ENCODE measurements at places on chromosomes 2 and 18. TPM values are rescaled to one million over a fixed set of nuclear protein-coding genes. Genes with fewer than 3 reads are reported as not detected.

DNA sequence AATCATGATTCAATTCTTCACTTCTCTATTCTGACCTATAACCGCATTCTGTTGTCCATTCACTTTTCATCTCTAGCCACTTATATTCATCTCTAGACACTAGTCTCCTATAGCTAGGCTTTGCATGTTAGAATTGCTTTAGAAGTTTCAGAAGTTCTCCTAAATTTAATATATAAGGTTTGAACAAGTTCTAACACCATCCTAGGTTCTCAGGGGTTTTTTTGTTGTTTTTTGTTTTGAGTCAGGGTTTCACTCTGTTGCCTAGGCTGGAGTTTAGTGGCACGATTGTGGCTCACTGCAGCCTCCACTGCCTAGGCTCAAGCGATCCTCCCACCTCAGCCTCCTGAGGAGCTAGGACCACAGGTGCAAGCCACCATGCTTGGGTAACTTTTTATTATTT lies 19.9 kb downstream of the WDSUB1 start:
- H3K4me1 ChIP-seq = peaks cover 45% of the 10 kb centered on the region
- no peak overlapping the region for H3K27ac ChIP-seq
- H3K36me3 ChIP-seq = peaks cover 41% of the 10 kb centered on the region
- DNase-seq = no peak

RBKS gene
- 1.4 TPM for total RNA-seq

DNA sequence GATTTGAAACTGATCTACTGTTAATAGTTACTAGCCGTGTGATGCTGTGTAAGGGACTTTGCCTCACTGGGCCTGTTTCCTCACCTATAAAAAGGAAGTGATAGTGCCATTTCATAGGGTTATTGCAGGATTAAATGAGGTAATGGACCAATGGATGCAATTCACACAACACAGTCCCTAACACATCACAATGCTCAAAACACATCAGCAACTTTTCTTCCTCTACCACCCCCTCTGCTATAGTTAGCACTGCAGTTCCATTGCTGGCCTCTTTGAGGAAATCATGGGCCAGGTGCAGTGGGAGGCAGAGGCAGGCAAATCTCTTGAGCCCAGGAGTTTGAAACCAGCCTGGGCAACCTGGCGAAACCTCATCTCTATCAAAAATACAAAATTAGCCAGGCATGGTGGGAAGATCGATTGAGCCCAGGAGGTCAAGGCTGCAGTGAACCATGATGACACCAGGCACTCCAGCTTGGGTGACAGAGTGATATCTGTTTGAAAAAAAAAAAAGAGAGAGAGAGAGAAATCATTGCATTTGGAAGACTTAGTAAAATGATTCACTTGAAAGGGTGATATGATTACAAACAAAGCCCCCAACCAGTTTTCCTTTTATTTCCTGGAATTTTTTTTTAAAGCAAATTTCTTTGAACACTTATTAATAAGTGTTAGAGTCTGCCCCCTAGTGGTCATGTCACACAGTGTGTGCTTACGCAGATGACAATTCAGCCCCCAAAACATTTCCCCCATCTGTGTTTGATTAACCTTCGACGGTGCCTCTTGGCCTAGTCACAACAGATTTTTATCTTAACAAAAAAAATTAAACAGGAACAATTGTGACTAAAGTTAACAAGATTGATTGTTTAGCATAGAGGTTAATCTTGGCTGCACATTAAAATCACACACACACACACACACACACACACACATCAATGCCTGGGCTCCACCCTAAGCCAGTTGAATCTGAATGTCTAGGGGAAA lies 88.6 kb upstream of the BCL11A start:
- peaks cover 2% of the 10 kb centered on the region for H3K27me3 ChIP-seq
- no peaks in the 10 kb centered on the region for H3K36me3 ChIP-seq
- no peak overlapping the region for H3K27ac ChIP-seq
- no peak overlapping the region for H3K4me3 ChIP-seq
- DNase-seq = no peak
- H3K4me1 ChIP-seq = peaks cover 15% of the 10 kb centered on the region

- no peak overlapping the region for H3K4me3 ChIP-seq
- peaks cover 25% of the 10 kb centered on the region for H3K36me3 ChIP-seq
- H3K27me3 ChIP-seq = no peaks in the 10 kb centered on the region
- peak overlapping the region; percentile 61 for H3K27ac ChIP-seq
- H3K4me1 ChIP-seq = no peaks in the 10 kb centered on the region
Observed at GRCh38 chr2:135948642-135949355, 36.6 kb downstream of the DARS1 start.

DNA sequence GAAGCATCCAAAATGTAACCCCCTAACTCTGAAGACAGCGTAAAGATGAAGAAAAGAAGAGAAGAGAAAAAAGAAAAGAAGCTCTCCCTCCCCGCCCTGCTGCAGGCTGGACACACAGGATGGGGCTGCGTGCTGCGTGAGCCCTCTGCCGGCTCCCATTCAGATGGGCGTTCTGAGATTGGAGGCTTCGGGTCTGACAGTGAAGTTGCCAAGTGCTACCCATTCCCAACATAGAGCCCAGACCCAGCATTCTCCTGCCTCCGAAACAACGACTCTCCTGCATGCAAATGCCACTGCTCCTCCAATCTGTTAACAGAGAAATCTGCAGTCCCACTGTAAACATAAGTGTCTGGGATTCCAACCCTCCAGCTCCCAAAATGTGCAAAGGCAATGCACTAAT lies 234.9 kb downstream of the BCL11A start:
- H3K4me3 ChIP-seq = no peak overlapping the region
- no peak for DNase-seq
- H3K4me1 ChIP-seq = peaks cover 10% of the 10 kb centered on the region
- H3K27me3 ChIP-seq = peaks cover 2% of the 10 kb centered on the region
- H3K36me3 ChIP-seq = no peaks in the 10 kb centered on the region
- no peak overlapping the region for H3K27ac ChIP-seq

GRCh38 chr2:179467111-179467510 lies 202.5 kb upstream of the SESTD1 start:
- no peaks in the 10 kb centered on the region for H3K4me1 ChIP-seq
- DNase-seq = no peak
- H3K36me3 ChIP-seq = no peaks in the 10 kb centered on the region
- H3K27ac ChIP-seq = no peak overlapping the region

GRCh38 chr2:233033672-233034071 lies 1.2 kb downstream of the NEU2 start:
- no peaks in the 10 kb centered on the region for H3K27me3 ChIP-seq
- DNase-seq = no peak
- no peak overlapping the region for H3K27ac ChIP-seq
- H3K4me3 ChIP-seq = no peak overlapping the region
- peaks cover 5% of the 10 kb centered on the region for H3K4me1 ChIP-seq

PROM2 gene
- 20.3 TPM for total RNA-seq

DNA sequence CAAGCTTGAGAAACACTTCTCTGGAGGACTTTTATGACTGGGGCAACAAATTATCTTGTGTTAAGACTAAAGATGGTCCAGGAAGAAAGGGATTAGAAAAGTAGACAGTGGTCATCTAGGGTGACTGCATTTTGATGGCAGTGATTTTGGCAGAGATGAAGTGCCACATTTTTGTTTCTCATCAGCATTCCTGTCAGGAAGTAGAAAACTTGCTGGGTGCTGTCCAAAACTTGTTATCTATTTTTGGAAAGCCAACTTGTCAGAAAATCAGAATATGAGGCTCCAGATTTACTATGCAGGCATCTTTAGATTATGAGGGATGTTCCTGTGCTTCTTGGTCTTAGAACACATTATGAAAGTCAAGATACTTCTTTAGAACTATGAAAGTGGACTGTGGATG lies 29.0 kb upstream of the CALCRL start:
- H3K27me3 ChIP-seq = no peaks in the 10 kb centered on the region
- H3K27ac ChIP-seq = no peak overlapping the region
- DNase-seq = no peak
- H3K4me3 ChIP-seq = no peak overlapping the region

DNA sequence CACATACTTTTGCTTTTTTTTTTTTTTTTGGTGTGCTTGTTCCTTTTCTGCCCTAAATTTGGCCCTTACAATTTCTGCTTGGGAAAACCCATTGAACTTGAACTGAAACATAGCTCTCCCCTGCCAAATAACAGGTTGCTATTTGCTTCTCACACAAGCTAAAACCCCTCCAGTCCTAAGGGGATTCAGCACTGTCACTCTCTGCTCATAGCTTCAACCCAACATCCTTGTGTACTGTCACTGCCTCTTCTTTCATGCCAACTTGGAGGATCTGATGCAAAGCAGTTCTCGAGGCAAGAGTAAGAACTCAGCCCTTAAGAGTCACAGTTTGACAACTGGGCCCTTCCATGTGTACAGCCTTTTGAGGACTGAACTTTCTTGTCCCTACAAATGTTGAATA lies 30.6 kb upstream of the NRP2 start:
- H3K36me3 ChIP-seq = no peaks in the 10 kb centered on the region
- DNase-seq = no peak
- H3K27ac ChIP-seq = no peak overlapping the region
- no peak overlapping the region for H3K4me3 ChIP-seq

ABCG5 gene
- total RNA-seq = not detected

- H3K4me1 ChIP-seq = peaks cover 38% of the 10 kb centered on the region
- H3K4me3 ChIP-seq = no peak overlapping the region
- H3K36me3 ChIP-seq = no peaks in the 10 kb centered on the region
- H3K27ac ChIP-seq = no peak overlapping the region
Observed at GRCh38 chr2:98768384-98769113, 37.6 kb upstream of the MGAT4A start.

DNA sequence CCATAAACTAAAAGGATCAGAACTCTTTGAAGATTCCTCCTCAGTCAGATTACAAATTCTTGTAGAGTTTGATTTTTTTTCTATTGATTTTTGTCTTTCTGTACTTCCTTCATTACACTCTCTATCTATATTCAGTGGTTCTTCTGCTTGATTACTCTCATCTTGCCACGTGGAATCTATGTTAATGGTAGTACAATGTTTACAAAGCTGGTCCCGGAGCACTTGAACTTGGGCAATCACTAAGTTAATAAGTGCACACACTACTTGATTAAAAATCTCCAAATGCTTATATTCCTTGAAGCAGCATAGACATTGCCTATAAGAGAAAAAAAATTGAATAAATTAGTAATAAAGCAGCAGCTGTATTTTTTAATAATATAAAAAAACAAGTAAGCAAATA lies 65.1 kb downstream of the USP34 start:
- peak overlapping the region; percentile 64 for H3K27ac ChIP-seq
- no peak for DNase-seq
- peaks cover 12% of the 10 kb centered on the region for H3K4me1 ChIP-seq
- H3K27me3 ChIP-seq = no peaks in the 10 kb centered on the region
- no peak overlapping the region for H3K4me3 ChIP-seq

Data from mesothelial cell of epicardium (in vitro differentiated cells).